ENCODE measurements at places on chromosomes 5 and 9.
A peak's percentile ranks its signal among the peaks of the same experiment; 100 is the strongest.

DNA sequence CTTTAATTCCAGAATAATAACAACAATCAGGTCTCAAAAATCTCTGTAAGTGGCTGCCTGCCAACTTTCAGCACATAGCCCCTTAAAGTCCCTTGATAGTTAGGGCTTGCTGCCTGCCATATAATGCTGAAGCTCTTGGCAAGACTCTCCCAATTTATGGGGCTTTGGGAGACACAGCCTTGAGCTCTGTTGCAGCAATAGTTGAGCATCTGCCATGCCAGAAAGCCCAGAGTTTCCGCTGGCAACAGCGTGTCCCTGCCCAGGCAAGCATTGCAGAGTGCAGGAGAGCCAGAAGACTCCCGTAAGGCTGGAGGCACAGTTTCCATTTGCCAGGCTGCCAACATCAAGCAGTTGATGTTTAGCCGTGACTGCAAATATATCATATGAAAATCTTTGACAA lies 678.5 kb upstream of the NUDT12 start:
- DNase-seq, result no peak

- no peak for DNase-seq
These were observed 384.6 kb upstream of the SLC30A5 start for GRCh38 chr5:68709239-68709638.

DNA sequence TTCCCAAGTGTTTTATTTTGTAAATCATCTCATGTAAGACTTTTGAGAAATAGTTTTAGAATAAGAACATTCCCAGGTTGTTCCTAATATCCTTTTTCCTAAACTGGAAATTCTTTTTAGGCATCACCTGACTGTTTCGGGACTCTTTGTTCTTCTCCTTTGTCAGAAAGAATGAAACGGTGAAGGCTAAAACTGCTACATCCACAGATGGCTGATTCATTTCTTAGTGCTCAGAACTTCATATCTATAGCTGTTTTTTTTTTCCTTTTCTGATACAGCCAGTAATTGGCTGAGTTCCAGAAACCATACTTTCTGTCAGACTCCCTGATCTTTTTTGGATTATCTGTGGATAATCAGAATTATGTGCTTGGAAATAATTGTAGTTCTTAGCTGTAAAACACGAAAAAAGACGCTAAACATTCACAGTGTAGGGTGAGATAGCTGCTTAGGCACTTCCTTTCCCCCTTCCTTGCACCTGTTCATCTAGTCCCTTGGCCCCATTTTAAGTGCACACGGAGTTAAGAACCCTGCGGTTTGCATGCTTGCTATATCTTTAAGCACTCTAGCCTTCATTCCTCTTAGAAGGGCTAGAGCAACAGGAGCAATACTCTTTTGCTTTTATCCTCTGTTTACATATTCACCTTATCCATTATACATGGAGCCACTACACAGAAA lies 283.9 kb downstream of the PJA2 start:
- DNase-seq, result no peak

GRCh38 chr5:63201738-63202137 lies 623.1 kb downstream of the LRRC70 start:
- no peak for DNase-seq

GRCh38 chr9:122204055-122204454 lies 24.7 kb downstream of the LHX6 start:
- DNase-seq, result no peak

DNA sequence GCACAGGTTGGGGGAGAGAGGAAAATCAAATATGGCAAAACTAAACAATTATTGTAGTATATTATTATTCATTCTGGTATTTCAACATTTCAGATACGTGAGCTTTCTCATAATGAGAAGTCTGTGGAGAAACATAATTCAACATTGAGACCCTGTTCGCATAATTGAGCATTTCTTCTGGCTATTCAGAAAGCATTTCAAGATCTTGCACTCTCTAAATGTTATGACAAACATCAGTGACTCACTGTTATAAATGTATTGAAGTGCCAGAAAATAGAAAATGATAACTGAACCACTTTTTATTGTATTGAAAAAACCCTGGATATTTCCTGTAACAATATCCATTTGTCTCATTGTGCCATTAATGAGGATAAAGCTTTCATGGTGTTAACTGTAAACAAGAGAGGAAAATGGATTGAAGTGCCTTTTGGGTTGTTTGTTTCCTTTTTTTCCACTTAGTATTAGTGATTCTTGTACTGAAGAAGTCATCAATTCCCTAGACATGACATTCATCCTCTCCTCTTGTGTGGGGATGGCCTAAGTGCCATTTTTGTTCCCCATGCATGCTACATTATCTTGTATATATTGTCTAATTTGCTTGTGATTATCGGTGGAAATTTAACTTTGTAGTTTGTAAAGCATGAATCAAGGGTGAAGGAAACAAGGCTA lies 124.6 kb downstream of the CAMK4 start:
- DNase-seq, result no peak

DNA sequence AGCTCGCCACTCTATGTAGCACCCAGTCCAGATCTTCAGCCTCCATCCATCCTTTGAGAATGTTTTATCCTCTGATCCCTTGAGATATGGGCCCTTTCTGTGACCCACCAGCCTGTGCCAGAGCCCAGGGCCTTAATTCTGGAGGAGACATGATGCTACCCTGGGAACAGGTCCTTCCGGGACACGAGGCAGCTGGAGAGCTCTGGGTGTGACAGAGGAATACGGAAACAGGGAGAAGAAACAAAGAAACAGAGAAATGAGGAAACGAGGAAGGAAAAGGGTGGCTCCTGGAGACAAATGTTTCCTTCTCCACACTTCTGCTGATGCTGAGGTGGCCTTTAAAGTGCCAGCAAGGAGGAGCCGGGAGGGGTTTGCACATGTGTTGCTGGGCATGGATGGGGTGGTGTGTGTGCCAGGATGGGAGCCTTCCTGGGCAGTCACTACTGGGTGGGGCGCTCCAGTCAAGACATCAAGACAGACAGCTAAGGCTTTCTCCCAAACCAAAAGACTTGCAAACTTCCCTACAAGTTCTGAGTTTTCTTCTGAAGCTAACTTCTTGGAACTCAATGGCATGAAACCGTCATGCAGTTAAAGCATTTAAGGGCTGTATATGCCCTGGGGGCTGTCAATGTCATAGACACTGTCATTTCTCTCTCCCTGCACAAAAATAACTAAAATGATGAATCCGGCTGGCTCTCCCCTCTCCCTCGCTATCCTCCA lies 22.8 kb upstream of the MARCHF6 start:
- DNase-seq, result no peak

DNA sequence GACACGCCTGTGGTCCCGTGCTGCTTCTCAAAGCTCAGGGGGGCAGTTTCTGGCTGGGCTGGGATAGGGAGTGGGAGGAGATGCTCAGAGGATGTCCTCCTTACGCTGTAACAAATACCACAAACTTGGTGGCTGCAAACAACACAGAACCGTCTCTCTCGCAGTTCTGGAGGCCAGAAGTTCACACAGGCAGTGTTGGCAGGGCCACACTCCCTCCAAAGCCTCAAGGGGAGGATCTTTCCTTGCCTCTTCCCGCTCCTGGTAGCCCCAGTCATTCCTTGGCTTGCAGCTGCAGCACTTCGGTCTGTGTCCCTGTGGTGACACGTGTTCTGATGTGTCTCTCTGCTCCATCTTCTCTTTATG lies 10.4 kb upstream of the ORM1 start:
- no peak for DNase-seq

GRCh38 chr5:135678640-135679268 lies 100.0 kb upstream of the CXCL14 start:
- no peak for DNase-seq

- no peak for DNase-seq
These were observed 3.4 kb upstream of the CEP72 start for GRCh38 chr5:608429-609370.

DNA sequence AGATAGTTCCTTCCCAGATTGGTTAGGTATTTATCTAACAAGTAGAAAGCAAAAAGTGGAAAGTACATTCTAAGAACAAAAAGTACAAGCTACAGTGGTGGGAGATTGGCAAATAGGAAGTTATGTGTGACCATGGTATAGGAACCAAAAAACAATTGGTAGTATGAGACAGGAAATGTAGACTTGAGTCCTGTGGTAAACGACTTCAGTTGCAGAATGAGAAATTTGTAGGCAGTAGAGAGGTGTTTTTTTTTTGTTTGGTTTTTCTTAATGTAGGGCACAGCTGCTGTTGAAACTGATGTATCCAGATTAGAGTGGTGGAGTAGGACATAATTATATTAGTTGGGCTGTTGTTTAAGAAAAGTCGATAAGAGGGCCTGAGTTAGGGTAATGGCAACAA lies 72.0 kb downstream of the CCNH start:
- no peak for DNase-seq

GRCh38 chr5:55498457-55498856 lies 36.3 kb downstream of the PLPP1 start:
- DNase-seq, result no peak

DNA sequence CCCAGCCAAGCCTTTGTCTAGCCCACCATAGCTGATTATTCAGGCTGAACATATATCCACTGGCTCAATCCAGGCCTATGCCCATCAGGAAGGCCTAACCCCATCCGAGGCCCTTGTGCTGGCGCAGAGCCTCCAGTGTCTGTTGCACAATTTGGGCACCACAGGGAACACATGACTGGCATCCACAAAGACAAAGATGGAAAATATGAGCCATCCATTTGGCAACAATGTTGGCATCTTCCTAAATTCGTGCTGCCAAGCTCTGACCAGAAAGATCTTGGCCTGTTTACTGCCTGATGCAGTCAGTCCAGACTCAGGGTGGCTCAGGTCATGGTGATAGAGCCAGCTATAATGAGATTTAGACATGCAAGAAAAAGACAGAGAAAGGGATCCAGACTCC lies 233.8 kb downstream of the PIK3R1 start:
- no peak for DNase-seq

DNA sequence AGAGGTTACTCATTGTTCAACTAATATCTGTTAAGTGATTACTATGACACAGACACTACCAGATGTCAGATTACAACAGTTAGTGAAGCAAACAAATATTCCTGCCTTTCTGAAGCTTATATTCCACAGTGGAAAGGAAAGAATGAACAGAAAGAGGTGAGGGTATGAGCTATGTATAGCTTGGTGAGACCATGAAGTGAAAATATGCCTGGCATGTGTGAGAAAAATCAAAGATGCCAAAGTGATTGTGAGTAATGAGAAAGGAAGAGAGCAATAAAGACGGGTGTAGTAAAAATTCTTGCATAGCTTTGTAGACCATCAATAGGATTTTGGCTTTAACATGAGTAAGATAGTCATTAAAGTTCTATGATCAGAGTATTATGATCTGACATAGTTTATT lies 734.5 kb upstream of the NUDT12 start:
- peak; percentile 38 for DNase-seq

DNA sequence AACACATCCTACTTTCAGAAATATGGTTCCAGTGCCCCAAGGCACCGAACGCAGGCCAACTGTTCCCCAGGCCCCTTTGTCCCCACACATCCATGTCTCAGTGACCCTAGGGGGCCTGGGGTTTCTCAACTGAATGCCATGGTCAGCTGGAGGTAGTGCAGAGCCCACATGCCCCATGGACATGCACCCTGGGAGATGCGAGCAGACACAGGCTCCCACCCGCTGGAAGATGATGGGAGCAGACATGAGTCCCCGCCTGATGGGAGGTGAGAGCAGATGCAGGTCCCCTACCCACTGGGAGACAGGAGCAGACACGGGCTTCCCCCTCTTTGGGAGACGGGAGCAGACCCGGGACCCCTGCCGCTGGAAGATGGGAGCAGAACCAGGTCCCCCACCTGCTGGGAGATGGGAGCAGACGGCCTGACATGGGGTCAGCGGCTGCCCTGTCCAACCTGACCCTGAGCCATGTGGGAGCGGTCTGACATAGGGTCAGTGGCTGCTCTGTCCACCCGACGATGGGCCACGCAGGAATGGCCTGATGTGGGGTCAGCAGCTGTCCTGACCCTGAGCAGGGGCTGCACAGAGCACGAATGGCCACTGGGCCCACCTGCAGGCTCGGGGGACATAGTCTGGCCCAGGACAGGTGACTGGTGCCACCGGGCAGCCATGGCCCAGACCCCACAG lies 18.4 kb downstream of the ZDHHC11B start:
- no peak for DNase-seq

DNA sequence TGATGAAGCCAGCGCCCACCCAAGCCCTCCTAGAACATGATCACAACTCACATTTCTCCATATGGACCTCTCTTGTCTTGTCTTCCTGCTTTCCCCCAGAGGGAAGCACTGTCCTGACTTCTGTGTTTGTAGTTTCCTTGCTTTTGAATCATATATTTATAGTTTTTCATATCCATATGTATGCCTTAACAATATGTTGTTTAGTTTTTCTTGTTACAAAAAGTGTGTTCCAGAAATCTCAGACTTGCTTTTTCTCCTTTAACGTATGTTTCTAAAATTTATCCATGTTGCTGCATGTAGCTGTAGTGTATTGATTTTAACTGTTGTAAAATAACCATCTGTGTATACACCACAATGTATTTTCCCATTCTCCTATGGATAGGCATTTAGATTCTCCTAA lies 182.0 kb upstream of the SMIM23 start:
- no peak for DNase-seq

- DNase-seq, result no peak
These were observed 329.7 kb downstream of the CWC27 start for GRCh38 chr5:65098393-65098792.

- peak; percentile 55 for DNase-seq
These were observed 30.3 kb downstream of the CAST start for GRCh38 chr5:96692441-96692840.

DNA sequence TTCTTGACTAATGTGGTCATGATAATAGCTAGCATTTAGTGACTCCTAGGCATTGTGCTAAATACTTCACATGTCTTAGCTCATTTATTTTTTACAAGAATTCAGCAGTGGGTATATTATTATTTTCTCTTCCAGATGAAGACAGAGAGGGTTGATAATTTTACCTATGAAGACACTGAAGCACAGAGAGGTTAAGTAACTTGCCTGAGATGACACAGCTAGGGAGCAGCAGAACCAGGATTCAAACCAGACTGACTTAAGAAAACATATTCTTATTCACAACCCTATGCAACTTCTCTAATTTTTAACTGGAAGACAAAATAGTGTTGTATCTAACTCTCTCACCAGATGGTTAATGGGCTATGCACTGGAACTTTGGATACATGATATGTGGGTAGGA lies 44.8 kb downstream of the NNT start:
- no peak for DNase-seq

DNA sequence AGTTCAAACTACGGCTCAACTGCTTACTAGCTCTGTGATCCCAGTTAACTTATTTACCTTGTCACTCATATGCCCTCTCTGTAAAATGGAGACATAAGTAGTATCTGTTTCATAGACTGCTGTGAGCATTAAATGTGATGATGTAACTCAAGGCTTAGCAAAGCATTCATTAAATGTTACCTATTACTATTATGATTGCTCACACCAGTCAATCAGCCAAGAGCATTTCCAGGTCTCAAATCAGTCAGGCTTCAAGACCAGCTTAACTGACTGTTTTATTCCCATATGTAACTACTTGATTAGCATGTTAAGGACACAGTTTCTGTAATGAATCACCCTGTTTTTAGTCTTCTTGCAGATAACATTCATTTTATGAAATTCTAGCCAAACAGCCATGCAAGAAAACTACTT lies 413.3 kb downstream of the MLLT3 start:
- DNase-seq, result no peak

- DNase-seq, result no peak
These were observed 104.2 kb upstream of the RAI14 start for GRCh38 chr5:34551911-34552433.

All from brain microvascular endothelial cell (primary cell).